Fibroblast of skin of scalp (primary cell): ENCODE measurements at places on chromosomes 7 and 10.

- DNase-seq, result no peak
Measured at GRCh38 chr10:85147346-85148250, 819.2 kb downstream of the CCSER2 start.

DNA sequence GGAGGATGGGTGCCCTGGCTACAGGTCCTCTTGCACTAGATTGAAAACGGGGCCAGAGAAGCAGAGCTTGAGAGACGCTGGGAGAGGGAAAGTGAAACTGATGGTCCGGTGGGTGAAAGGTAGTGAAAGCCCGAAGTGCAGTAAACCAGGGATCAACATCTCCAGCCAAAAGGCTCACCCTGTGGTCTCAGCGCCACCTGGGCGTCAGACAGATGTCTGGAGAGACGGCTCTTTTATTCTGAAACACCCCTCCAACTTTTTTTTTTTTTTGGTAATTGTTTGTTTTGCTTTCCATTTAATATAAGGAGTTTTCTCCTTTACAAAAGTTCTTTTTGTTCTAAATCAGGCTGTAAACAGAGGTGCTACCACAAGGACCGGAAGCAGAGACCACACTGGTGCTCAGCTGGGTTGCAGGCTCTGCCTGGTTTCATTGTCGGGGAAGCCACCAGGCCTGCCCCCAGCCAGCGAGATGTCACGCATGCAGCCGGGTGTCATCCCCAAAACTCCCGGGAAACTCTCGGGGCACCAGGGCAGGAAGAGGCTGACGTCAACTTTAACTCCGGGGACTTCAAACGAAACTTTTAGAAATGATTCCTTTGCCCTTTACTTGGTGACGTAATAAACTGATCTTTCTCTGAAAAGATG lies 11.2 kb downstream of the IL2RA start:
- DNase-seq, result peak; percentile 13

- peak; percentile 20 for DNase-seq
Measured at GRCh38 chr10:125662584-125662983, 20.4 kb downstream of the TEX36 start.

GRCh38 chr7:115252461-115252860 lies 330.6 kb downstream of the MDFIC start:
- DNase-seq, result no peak
